DMS153 (cell line): ENCODE measurements at places on chromosomes 2 and 18.

GRCh38 chr2:215357660-215358059 is 45.8 kb downstream of the ATIC start:
- DNase-seq, result no peak

- no peak for DNase-seq
These were observed 14.1 kb downstream of the EMX1 start for GRCh38 chr2:72931280-72931910.

DNA sequence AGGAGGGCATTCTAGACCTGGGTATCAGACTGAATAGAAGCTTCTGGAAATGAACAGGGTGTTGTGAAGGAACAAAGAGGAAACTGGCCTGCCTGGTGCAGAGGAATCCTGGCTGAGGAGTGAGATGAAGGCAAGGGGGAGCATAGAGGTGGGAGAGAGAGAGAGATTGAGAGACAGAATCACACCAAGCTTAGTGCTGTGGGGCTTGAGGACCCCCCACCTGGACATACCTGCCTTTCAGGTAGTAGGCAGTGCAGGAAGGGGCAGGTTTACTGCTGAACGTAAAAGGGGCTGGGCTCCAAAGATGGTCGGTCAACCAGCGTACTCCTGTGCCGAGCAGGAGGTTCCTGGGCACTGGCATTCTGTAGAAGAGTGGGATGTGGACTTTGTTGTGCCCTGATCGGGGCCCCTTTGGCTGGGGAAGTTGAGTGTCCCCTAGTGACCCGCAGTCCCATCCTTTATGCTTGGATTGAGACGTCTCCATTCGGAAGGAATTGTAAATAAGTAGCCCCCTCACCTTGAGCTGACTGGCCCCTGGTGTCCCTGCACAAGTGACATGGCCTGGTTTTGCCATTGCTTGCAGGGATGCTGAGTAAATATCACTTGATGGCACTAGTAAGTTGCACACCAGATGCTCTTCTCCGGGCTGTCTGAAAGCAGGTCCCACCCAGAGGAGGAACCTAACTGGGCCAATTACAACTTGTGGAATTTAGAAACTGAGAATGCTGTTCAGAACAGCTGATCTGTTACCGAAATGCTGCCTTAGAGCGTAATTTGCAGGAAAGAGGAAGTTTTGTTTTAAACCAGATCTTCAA is 1.4 kb downstream of the UBE2F start:
- no peak for DNase-seq

DNA sequence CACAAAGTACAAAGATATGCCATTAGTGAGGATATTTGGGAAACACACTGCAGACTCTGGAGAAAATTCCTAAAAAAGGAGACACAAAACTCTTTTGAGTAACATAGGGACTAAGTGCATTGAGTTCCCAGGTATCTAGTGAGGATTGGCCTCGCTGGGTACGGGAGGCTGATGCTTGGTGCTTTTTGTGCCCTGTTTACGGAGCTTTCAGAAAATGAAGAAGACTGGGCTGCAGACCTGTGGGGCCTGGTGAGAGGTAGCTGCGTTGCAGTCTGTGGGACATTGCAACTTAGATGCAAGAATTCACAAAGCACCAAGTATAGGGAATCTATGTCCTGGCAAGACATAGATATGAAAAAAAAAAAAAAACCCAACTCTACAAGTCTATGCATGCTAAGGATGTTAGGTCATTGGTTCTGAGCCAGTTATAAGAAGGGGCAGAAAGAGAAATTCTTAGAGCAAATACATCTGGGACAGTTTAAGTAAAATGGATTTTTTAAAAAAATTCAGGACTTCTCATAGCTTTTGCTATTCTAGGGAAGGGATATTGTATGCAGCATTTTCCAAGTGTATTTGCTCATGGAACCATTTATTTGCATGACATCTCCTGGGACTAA is 156.0 kb downstream of the SLC4A3 start:
- DNase-seq, result no peak

GRCh38 chr2:203987959-203988358 is 51.4 kb downstream of the ICOS start:
- DNase-seq, result no peak

DNA sequence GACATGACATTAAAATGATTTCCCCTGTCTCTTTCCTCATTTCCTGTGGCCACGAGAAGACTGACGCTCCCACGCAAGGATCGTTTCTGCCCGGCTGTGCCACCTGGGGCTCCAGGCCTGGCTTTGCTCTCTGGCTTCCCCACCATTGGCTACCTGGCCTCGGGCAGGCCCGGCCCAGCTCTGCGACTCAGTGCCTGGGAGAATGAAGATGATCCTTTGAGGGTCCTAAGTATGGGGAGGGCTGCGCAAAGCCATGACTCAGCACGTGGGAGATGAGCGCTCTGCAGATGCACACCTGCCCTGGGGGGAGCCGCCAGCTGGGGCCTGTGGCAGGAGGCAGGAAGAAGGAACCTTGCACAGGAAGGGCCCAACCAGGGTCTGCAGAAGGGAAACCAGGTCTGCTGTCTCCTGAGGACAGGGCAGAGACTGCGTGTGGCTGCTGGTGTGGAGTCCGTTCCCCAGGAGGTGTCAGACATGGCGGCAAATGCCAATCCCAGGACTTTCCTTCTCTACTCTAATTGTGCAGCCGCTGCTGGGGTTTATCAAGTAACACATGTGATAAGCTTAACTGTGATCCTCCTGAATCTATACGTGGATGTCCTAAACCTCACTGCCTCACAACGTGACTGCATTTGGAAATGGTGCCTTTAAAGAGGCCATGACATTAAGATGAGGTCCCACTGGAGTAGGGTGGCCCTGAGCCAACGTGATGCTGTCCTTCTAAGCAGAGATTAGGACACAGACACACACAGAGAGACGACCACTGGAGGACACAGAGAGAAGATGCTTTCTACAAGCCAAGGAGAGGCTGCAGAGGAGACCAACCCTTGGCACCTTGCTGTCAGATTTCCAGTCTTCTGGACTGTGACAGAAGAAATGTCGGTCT is 32.9 kb downstream of the MBP start:
- DNase-seq, result no peak

DNA sequence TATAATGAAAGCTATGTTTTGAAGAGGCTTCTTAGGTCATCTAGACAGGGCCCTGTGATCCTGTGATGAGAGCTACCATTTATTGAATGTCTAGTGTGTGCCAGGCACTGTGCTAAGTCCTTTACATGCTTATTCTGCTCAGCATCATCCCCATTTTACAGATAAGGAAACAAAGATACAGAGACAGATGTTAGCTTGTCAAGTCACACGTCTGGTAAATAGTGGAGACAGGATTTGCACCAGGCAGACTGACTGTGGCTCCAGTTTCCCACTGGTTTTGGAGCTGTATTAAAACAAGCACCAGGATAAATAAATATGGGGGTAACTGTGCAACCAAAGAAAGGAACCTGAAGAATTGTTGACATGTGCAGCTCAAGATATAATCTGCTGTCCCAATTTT is 19.2 kb upstream of the EML6 start:
- no peak for DNase-seq

- DNase-seq, result no peak
These were observed 178.7 kb downstream of the ZNF385B start for GRCh38 chr2:179682756-179683155.

DNA sequence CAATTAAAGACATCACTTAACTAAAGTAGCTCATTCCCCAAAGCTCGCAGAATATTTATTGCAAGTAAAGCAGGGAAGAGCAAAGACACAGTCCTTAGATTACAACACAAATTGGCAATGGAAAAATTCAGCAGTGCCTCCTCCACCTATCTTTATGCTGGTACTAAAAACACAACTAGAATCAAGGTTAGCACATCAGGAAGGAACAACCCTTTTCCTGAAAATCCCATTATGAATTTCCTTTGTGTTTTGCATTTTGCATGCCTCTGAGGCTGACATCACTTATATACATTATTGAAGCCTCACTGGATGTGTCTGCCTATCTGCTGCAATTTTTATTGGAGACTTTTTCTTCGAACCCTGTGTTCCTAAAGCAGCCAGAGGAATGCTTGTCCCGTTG is 193.8 kb upstream of the STK17B start:
- DNase-seq, result no peak
